ENCODE measurements at places on chromosomes 6 and 20. TPM values are rescaled to one million over a fixed set of nuclear protein-coding genes. Genes with fewer than 3 reads are reported as not detected.
A peak's percentile ranks its signal among the peaks of the same experiment; 100 is the strongest.

- DNase-seq, result peak; percentile 88
Measured at GRCh38 chr20:61560361-61560853, 308.3 kb downstream of the CDH4 start.

DNA sequence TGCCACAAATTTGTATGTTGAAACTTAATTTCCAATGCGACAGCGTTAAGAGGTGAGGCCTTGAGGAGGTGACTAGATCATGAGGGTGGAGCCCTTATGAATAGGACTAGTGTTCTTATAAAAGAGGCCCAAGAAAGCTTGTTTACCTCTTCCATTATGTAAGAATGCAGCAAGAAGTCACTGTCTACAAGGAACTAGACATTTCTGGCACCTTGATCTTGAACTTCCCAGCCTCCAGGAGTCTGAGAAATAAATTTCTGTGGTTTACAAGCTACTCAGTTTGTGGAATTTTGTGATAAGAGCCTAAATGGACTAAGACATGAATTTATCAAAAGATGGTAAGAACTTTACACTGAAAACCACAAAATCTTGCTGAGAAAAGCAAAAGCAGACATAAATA lies 173.6 kb upstream of the SGK1 start:
- DNase-seq, result no peak

DNA sequence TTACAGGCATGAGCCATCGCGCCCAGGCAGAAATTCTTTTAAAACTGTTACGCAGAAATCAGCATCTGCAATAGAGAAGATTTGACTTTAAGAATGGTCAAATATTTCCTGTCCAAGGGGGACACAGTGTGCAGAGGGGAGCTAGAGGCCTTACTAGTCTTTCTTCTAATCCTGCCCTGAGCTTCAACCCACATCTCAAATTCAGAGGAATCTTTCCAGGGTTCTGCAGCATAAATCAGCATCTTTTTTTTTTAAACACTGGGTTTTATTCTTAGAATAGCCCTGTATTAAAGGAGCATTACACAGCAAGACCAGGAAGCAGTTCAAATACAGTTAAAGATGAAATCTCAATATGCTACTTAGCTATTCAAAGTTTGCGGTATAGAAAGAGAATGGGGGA lies 81.1 kb downstream of the DTNBP1 start:
- DNase-seq, result no peak

Gene PDE10A
- 1.6 TPM for total RNA-seq

- DNase-seq, result no peak
Measured at GRCh38 chr6:165837948-165838745, 175.1 kb upstream of the PDE10A start.
